ENCODE measurements at places on chromosomes 12 and 14.

GRCh38 chr12:4915752-4916151 is 6.0 kb downstream of the KCNA1 start:
- no peak for DNase-seq

GRCh38 chr12:47813511-47814196 is 6.0 kb downstream of the HDAC7 start:
- no peak for DNase-seq

DNA sequence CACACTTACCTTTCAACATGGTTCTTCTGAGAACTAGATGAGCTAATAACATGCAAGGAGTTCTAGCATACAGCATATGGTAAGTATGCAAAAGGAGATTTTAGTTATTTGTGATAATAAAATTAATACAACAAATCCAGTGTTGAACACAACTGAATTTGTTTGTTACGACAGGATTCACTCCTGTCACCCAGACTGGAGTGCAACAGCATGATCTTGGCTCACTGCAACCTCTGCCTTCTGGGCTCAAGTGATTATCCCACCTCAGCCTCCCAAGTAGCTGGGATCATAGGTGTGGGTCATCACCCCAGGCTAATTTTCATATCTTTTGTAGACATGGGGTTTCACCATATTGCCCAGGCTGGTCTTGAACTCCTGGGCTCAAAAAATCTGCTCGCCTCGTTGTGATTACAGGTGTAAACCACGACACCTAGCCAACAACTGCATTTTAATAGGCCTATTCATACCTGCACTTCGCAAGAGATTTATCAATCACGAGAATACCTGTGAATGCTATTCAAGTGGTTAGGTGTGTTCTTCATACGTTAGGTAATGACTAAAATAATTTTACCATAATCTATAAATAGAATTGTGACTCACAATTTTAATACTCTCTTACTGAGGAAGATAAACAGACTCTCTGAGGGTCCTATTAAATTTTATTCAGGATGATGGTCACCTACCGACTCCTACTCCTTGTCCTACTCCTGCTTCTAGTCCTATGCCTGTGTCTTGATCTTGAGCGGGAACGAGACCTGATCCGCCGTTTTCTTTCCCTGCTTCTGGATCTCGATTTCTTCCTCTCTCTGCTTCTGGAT is 10.0 kb downstream of the RSRC2 start:
- no peak for DNase-seq

DNA sequence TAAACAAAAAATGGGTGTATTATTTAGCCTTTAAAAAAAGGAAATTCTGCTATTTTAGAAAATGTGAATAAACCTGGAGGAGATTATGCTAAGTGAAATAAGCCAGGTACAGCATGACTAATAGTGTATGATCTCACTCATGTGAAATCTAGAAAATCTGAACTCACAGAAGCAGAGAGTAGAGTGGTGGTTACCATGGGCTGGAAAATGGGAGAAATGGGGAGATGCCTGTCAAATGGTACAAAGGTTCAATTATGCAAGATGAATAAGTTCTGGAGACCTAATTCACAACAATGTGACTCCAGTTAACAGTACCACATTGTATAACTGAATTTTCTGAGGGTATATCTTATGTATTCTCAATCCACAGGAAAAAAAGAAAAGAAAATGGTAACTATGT is 17.4 kb upstream of the LEMD3 start:
- peak; percentile 29 for DNase-seq

- DNase-seq = no peak
These were observed 89.6 kb downstream of the SCARB1 start for GRCh38 chr12:124774054-124774461.

- DNase-seq = no peak
These were observed 26.6 kb downstream of the TRAFD1 start for GRCh38 chr12:112151766-112152541.

- no peak for DNase-seq
These were observed 58.4 kb downstream of the NELL2 start for GRCh38 chr12:44817687-44818086.

DNA sequence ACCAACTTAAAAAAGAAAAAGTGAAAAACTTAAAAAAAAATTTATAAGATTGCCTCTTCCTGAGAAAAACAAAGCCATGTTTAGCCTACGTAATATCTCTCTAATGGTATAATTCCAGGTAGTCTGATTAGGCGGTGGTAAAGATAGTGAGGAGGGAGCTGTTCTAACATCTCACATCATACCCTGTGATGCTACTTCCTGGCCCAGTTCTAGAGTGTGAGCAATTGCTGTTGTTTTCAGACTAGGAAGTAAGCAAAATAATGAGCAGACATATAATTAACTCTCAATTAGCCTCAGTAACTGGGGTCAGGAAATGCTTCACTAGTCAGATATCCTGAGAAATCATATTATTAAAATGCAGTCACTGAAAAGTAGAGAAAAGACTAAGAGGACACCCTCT is 113.9 kb downstream of the PHLDA1 start:
- no peak for DNase-seq

DNA sequence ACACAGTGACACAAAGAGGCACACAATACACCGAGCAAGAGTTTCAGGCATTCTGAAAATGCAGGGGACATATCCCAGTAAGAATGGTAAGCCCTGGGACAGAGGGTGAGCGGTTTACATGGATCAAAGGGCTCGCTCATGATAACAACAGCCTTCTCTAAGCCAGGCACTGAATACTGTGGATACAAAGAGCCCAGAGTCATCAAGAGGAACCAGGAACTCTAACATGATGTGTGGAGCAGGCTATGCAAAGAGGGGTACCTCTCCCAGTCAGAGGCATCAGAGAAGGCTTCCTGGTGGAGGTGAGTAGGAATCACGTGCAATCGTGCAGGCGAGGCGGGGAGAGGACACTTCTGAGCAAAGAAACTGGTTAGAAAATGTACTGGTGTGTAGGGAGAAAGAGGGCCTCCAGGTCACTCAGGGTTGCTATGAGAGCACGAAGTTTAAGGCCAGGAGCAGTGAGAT is 76.9 kb upstream of the EEA1 start:
- no peak for DNase-seq

DNA sequence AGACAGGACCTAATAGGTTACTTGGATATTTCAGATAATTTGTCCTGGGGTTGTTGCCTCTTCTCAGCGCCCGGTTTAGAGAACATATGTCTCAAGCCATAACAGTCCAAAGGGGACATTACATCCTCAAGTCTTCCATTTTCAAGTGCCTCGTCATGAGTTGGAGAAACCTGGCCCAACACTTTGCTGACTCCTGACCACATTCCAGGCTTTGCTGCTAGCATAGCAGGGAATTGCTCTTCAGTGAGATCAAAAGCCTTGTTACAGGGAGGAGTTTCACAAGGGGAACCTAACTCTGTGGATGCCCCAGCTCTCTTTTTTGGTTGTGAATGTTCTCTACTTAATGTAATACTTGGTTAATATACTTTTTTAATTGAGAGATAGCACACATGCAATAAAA is 8.2 kb upstream of the MMP19 start:
- no peak for DNase-seq

- no peak for DNase-seq
These were observed 539.8 kb downstream of the NRXN3 start for GRCh38 chr14:78709795-78710557.

GRCh38 chr12:44851586-44851985 is 24.5 kb downstream of the NELL2 start:
- DNase-seq = no peak

DNA sequence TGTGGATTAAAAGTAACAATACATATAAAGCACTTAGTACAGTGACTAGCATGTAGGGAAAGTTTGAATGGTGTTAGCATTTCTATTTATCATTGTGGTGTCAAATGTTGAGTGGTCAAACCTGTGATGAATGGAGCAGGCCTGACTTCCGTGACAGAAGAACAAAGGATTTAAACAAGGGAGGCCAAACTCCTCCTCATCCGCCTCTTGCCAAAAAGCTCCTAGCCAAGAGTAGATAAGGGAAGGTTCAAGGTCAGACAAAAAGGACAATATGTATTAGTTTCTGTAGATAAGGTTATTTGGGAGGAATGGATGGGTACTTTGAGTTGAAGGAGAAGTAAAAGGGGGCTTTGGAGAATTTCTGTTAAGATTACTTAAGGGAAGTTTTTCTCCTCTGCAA is 6.5 kb downstream of the RNASE7 start:
- DNase-seq = no peak

DNA sequence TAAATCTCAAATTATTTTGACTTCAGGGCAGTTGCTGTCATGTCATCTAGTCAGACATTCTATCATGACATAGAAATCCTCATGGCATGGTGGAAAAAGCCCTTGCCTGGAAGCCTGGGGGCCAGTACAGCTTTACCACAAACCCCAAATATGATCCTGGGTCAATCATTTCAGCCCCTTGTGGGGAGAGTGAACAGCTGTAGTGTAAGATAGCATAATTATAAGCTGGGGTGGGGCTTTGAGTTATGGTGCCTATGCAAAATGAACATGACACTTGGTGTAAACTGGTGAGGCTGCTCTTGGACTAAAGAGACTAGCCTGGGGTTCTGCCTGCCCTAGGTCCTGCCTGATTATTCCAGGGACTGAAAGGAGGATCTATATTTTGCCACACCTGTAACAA is 207.7 kb upstream of the DDHD1 start:
- no peak for DNase-seq

GRCh38 chr14:61026526-61026925 is 45.5 kb downstream of the SLC38A6 start:
- DNase-seq = no peak

DNA sequence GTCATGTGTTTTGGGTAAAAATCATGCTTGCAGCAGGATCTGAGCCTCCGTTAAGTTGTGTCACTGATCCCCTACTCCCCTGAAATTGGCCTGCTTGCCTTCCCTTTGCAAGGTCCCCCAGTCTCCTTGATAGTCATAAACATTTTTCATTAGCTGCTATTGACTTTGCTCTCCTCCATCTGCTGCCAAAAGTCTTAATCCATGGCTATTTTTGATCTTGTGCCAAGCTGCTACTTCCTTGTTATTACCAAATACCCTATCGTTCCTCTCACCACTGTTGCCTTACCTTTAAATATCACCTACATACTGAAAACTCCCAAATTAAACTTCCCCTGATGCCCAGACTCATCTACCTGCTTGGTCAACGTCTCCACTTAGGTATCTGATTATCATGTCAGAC is 148.3 kb downstream of the PHLDA1 start:
- no peak for DNase-seq

- no peak for DNase-seq
These were observed 18.9 kb upstream of the COCH start for GRCh38 chr14:30855345-30856037.

- DNase-seq = no peak
These were observed 45.7 kb downstream of the NPAS3 start for GRCh38 chr14:32984241-32984930.

DNA sequence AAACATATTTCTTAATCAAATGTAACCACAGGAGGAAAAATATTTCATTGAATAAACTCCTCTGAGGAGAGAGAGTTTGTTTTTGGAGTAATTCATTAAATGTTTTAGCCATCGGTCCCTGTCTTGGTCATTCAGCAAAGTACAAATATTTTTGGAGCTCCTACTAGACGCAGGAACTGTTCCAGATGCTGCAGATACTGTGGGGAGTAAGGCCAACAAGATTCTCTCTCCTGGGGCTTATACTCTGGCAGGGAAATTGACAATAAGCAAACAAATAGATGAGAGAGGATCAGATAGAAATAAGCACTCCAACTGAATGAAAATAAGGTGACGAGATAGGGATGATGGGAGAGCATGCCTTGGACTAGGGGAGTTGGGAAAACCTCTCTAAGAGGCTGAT is 264.1 kb downstream of the TTC8 start:
- no peak for DNase-seq

DNA sequence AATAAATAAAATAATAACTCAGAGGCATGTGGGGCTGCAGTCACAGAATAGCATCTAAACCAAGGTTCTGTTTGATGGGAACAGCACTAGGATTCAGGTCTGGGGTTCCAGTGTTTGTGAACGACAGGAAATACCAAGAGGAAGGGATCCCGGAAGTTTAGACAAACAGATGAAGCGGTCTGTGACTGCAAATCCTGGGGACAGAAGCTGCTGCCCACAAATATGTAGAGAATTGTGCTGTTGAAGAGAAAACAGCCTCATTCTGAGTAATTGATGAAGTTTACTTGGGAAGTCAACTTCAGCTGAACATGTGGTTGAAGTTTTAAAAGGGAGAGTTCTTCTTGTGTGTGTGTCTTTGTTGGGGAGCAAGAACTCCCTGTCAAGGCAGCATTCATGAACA is 98.4 kb upstream of the TBX5 start:
- no peak for DNase-seq

DNA sequence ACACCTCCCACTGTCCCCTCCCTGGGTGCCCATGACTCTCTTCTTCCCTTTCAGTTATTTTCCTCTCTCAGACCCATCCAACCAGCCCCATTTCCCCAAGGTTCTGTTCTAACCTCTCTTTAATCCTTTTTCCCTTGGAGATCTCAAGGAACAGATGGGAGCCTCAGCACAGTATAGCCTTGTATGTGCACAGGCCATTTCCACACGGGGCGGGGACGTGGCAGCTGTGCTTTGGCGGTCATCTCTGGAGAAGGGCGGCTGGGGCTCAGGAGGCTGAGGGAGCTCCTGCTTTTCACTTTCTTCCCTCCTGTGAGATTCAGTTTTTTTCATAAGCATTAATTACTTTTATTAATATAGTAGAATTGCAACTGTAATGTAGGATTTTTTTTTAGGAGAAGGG is 212.2 kb downstream of the ZFP36L1 start:
- no peak for DNase-seq

GRCh38 chr12:120971299-120972180 is 6.8 kb upstream of the HNF1A start:
- peak; percentile 60 for DNase-seq

DNA sequence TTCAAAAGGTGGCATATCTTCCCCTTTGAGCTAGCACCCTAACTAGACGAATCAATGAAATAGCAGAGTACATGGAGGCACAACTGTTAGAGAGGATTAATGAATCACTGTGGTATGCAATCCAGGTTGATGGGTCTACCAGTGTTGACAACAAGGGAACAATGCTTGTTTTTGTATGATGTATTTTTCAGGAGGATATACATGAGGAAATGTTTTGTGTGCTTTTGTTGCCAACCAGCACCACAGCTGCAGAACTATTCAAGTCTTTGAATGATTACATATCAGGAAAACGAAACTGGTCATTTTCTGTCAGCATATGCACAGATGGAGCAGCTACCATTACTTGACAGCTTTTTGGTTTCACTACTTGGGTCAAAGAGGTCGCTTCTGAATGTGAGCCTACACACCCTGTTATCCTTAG is 142.6 kb downstream of the GPHN start:
- DNase-seq = peak; percentile 32

DNA sequence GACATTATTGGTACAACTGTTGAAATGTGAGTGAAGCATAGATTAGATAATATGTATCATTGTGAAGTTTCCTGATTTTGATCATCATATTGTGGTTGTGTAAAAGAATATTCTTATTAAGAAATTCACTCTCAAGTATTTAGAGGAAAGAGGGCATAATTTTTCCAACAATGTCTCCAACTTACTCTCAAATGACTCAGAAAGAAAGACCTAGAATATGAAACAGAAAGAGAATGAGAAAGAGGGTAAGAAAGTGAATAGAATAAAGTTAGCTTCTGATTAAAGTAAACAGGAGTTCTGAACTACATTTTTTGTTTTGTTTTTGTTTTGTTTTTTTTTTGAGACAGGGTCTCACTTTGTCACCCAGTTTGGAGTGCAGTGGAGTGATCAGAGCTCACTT is 123.0 kb downstream of the CPNE8 start:
- no peak for DNase-seq
